Prostate gland (tissue), 2 donors: ENCODE measurements at places on chromosomes 1 and 21. TPM values are rescaled to one million over a fixed set of nuclear protein-coding genes. Genes with fewer than 3 reads are reported as not detected.

GRCh38 chr1:173527151-173527826, 50.2 kb downstream of the PRDX6 start:
- no peak for DNase-seq

- DNase-seq, result no peak
Observed at GRCh38 chr1:196960854-196961253, 16.5 kb upstream of the CFHR5 start.

GRCh38 chr1:116819081-116819480, 64.9 kb downstream of the CD2 start:
- DNase-seq, result no peak

DNA sequence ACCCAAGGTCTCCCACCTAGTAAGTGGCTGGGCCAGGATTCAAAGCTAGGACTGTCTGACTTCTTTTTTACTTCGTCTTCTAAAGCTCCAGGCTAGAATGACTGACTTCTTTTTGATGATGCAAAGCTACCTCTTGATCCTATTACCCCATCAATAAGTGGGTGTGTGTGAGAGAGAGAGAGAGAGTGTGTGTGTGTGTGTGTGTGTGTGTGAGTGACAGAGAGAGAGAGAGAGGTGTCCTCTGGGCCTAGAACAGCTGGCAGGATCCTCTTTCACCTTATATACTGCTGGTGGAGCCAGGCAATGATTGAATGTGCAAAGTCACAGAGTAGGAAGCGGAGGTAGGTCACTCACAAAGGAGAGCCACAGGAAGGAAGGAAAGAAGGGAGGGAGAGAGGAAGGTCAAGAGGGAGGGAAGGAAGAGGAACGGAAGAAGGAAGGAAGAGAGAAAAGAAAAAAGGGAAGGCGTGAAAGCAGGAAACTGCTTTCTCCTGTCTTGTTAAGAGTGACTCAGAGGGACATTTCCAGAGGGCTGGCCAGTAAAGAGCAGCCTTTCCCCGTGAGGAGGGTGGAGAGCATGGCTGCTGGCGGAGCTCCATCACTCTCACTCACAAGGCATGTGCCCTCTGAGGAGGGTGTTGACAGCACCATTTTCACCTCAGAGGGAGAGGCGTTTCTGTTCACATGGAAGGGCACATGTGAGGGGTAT, 68.9 kb downstream of the CDC7 start:
- no peak for DNase-seq

- DNase-seq, result peak; percentile 34
Observed at GRCh38 chr1:22452481-22452957, 868 bp downstream of the ZBTB40 start.

- no peak for DNase-seq
Observed at GRCh38 chr1:181557313-181557712, 74.0 kb downstream of the CACNA1E start.

- DNase-seq, result no peak
Observed at GRCh38 chr1:16081636-16082035, 8.2 kb upstream of the FAM131C start.

DNA sequence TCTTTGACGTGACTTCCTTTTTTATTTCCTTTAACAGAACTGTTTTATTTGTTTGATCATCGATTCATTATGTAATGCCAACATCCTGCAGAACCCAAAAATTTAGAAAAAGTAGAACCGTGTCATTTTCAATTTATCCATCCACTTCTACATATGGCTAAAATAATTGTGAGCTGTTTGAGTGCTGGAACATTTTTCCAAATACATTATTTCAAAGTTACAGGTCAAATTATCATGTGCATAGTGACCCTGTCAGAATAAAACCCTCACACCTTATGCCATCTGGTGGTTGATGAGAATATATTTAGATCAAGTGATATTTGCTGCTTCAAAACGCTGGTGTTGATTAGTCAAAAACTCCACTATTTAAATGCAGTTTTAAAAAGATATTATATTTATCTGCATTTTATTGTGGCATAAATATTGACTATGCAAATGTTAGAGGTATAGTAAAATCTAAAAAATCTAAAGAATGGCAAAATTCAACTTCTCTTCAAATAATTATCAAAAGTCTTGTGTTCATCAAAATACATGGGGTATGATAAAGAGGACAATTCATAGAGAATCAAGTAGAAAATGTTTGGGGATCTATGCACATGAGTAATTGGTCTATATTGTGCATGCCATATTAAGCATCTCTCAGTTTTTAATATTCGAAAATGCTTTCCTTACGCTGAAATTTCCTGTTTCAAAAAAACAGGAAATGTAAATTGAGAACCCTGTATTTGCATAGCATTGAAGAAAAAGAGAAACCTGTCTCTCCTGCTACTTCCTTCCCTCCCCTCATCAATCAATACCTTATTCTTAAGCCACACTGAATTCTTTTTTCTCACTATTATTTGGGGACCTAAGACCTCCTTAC, 39.7 kb downstream of the UBE2U start:
- no peak for DNase-seq

GRCh38 chr21:33871171-33871570, 44.4 kb downstream of the ATP5PO start:
- DNase-seq, result no peak

DNA sequence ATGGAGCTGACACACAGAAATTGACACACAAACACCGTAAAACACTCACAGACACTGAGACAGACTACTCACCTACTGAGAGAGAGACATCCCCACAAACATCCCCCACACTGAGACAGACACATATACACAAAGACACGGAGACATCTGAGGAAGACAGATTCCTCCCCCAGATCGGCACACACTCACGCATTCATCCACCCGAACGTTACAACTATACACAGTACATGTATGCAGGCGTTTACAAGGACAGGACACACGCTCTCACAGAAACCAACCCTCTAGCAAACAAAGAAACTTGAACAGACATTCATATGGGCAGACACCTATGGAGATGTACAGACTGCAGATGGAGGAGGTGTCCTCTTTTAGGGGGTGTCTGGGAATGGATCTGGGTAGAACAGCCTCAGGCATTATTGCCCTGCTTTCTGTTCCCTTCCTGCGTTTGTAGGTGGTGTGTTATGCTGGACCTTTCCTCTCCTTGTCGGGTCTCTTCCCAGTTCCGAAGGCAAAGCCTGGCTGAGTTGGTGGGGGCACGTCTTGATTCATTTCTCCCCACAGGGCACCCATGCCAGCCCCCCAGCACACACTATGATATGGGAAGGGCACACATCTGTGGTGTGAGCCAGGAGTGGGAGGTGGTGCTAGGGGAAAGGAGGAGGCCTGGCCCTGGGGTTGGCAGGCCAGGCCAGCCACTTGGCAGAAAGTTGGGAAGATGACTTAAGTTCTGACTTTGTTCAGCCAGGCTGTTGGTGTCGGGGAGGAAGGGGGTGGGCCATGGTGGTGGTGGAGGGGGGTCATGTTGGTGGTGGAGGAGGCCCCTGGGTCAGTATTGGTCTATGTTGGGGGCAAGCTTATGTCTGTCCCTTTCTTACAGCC, 1.5 kb downstream of the KIRREL1 start:
- no peak for DNase-seq

Gene BLACAT1
- not detected for total RNA-seq
